ENCODE measurements at places on chromosomes 4 and X. TPM values are rescaled to one million over a fixed set of nuclear protein-coding genes. Genes with fewer than 3 reads are reported as not detected.

The ATG4A gene
- 3.8 TPM for total RNA-seq

The SPRY1 gene
- 444 TPM for total RNA-seq

DNA sequence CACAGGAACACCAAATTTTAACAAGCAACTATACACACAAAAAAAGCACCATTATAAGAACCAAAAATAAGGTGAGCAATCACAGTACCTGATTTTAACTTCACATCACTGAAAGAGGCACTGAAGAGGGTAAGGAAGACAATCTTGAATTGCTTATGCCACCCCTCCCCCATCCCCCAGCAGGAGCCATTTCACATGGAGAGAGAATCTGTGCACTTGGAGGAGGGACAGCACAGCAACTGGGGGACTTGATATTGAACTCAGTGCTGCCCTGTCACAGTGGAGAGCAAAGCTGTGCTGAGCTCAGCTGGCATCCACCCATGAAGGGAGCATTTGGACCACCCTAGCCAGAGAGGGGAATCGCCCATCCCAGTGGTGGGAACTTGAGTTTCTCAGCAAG lies 56.0 kb downstream of the NUDT11 start:
- no peak for DNase-seq

GRCh38 chr4:6142935-6143602 lies 57.3 kb downstream of the JAKMIP1 start:
- DNase-seq = no peak

DNA sequence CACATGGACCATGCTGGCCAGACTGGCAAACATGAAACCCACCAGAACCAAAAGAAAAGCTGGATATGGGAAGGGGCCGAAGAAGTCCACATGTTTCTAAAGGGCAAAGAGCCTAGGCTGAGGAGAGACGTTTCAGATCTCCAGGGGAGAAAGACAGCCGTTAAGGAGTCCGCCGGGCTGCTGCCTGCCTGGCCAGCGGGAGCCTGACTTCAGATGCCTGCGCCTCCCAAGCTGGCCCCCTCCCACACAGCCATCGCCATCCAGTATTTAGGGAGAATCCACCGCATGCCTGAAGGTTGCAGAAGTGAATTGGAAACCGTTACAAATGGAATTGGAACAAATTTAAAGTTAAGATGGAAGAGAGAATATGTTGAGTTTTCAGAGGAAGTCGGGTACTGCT lies 2.9 kb downstream of the TBL1X start:
- no peak for DNase-seq

DNA sequence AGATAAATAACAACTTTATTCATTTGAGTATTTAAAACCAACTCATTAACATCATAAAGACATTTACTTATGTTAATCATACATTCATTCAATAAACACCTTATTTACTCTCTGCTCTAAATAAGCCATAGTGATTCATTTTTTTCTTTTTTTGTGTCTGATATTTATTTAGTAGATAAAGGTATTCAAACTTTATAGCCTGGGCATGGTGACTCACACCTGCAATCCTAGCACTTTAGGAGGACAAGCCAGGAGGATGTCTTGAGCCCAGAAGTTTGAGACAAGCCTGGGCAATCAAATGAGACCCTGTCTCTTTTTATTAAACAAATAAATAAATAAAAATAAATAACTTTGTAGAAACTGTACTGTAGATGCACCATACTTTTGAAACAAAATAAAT lies 771.3 kb upstream of the PCDH7 start:
- DNase-seq = no peak

GRCh38 chrX:130165181-130165702 lies 399 bp downstream of the AIFM1 start:
- DNase-seq = no peak

DNA sequence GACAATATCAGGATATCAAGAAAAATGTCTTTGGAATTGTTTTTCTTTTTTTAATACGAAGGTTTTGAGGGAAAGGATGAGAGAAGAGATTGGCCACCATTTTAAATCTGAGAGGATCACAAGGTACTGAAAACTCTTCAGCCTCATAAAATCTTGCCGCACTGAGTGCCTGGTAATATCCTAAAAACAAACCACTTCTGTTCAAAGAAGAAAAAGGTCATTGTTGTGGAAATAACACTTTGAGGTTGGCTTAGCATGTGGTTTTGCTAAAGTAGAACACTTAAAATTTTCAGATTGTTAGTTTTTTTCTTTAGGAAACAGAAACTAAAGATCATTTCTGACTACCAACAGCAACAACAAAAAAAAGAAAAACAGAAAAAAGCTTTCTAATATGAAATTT lies 1.0 kb upstream of the CLDN22 start:
- no peak for DNase-seq

GRCh38 chrX:24005028-24005427 lies 22.0 kb downstream of the KLHL15 start:
- DNase-seq = no peak

DNA sequence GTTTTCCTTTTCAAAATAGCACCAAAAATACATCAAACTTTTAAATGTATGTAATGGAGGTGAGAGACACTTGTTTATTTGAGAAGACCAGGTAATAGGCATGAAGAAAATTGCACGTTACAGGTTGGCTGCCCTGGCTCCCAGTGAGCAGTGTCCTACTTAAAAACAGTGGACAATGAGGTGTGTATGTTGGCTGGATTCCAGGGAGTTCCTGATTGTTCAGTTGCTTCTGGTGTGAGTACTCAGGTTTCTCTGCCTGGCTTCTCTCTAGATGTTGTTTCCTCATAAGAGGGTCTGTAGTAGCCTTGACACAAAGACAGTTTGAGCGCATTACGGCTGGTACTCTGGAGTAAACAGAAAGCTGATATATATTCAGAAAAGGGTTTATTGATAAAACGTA lies 29.4 kb downstream of the SNX25 start:
- no peak for DNase-seq

- no peak for DNase-seq
Observed at GRCh38 chrX:154365997-154366665, 8.3 kb downstream of the FLNA start.

DNA sequence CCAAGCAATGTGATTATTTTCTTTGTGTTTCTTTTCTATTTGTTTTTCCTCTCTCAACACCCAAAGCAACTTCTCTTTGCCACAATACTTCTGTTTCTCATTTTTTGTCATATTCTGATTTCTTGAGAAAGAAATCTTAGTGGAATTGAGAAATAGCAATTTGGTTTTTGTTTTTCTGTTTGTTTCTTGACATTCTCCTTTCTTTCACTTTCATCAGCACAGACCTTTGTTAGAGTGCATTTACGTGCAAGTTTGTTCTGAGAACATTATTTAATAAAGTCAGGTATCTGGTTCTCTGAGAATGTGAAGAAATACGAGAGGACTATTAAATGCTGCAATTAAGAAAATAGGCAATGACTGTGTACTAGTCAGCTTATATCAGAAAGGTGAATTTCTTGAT lies 608.1 kb upstream of the AADAT start:
- no peak for DNase-seq

DNA sequence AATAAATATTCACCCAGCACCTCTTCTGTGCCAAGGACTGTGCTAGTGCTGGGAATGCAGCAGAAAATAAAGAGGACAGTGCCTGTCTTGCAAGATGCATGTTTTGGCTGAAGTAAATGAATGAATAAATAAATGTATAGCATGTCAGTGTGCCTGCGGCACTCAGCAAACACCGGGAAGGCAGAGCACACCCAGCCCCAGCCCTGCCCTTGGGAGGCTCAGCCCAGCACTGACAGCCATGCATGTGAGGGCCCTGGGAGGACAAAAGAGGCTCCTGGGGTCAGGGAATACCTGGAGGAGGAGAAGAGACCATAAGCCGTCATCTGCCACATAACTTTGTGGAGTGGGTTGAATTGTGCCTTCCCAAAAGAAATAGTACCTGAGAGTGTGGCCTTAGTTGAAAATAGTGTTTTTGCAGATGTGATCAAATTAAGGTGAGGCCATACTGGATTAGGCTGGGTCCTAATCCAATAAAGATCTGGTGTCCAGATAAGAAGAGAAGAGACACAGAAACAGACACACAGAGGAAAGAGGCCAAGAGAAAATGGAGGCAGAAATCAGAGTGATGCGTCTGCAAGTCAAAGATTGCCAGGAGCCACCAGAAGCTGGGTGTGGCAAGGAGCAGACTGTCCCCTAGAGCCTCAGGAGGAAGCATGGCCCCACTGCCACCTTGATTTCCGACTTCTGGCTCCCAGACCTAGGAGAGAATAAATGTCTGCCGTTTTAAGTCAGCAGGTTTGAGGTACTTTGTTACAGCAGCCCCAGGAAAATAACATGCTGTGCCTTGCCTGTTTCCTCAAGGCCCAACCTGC lies 16.3 kb downstream of the C4orf50 start:
- DNase-seq = no peak

DNA sequence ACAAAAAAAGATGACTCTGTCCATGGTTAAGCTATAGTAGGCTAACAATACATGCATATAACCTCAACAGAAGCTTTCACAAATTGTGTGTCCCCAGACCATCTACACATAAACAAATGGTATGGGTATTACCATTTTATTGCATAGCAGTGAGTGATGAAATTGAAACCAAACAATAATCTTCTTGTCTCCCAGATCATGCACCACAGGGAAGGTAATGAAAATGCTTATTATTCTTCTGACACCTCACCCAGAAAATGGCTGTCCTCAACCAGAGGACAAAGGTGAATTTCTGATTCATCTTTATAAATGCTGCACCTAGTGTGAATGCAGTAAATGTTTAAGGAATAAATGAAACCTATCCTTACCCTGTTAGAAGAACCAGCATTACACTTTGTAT lies 8.0 kb downstream of the PRSS12 start:
- DNase-seq = no peak

- no peak for DNase-seq
Observed at GRCh38 chr4:11746734-11747133, 318.0 kb upstream of the HS3ST1 start.

DNA sequence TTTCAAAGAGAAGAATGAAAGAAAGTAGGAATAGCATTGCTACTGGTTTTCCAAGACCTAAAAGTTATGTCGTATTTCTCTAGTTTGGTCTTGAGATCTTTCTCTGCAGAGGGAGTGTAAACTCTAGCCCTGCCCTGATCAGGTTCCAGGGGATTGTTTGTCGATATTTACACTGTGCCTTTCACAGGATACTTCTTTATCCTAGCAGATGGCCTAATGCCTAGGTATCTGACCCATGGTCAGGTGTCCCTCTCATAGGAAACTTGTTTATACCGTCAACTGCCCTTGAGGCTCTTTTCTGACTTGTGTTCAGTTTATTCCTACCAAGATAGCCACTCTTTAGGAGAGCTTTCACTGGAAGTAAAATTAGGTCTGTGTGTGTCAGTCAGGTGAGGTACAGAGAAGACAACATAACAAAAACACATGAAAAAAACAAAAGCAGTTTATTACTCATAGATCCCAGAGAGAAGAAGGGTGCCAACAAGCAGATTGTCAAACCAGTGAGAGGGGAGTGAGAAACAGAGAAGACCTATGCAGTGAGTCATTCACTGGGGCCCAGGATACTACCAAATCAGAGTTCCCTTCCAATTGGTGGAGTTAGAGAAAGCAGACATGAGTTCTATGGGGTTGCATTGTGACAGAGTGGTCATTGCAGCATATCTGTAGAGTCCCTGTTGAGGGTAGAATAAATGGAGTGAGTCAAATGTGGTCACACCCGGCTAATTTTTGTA lies 40.6 kb upstream of the THOC2 start:
- DNase-seq = no peak
